ENCODE measurements at places on chromosomes 2 and 18. TPM values are rescaled to one million over a fixed set of nuclear protein-coding genes. Genes with fewer than 3 reads are reported as not detected.

SP5 gene
- polyA plus RNA-seq: 0.47 TPM

PRKAG3 gene
- polyA plus RNA-seq: 0.15 TPM

ZAP70 gene
- 2.2 TPM for polyA plus RNA-seq

CTNNA2 gene
- 3.9 TPM for polyA plus RNA-seq

MALT1 gene
- 42.6 TPM for polyA plus RNA-seq

AGXT gene
- 0.12 TPM for polyA plus RNA-seq

TMEM182 gene
- polyA plus RNA-seq: 8.2 TPM

IL1B gene
- polyA plus RNA-seq: 0.65 TPM

GALR1 gene
- 0.15 TPM for polyA plus RNA-seq

IL18RAP gene
- polyA plus RNA-seq: 0.27 TPM

DNA sequence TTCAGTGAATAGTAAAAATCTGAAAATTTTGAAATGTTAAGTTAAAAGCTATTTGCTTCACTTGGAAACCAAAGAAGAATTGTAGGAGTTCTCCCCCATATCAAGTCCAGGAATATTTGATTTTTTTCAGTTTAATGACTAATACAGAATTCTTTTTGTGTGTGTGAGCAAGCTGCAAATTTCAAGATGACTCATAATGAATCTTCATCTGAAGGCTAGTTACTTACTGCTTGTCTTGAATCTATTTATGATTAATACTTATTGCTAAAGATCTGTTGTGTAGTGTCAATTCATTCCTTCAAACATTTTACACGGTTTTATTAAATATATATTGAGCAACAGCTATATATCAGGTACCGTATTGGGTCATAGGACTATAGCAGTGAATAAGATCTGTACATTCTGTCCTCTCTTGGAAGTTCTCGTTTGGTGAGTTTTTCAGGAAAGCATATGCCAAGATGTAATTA, 47.8 kb upstream of the CAVIN2 start:
- DNase-seq: no peak

- DNase-seq: no peak
Observed at GRCh38 chr2:219987830-219988229, 360.4 kb downstream of the SLC4A3 start.

DNA sequence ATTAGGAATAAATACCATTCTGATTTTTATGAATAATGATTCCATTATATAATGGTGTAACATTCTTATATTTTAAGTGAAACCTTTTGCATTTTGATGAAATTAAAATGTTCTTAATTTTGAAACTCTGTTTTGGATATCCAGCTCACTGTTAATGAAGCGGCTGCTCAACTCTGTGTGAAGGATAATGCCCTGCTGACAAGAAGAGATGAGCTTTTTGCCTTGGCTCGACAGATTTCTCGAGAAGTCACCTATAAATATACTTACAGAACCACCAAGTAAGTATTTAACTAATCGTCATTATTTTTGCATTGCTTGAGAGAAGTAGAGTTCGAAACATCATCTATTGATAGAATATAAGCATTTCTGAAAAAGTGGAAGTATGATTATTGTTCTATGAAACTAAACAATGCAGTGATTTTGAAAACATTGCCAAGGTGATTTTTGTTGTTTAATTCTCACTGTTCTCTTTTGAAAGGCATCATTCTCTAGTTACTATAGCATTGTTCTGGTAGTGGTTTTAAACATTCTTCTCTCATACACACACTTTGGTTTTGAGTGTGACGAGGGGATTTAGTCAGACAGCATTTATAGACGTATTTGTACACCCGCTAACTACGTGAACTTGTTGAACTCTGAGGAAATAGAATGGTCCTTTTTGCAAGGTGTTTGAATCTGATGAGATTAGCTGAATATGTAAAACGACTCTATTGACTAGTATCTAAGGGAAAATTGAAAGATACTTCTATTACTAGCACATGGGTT, 21.5 kb downstream of the NAB1 start:
- DNase-seq: no peak

DNA sequence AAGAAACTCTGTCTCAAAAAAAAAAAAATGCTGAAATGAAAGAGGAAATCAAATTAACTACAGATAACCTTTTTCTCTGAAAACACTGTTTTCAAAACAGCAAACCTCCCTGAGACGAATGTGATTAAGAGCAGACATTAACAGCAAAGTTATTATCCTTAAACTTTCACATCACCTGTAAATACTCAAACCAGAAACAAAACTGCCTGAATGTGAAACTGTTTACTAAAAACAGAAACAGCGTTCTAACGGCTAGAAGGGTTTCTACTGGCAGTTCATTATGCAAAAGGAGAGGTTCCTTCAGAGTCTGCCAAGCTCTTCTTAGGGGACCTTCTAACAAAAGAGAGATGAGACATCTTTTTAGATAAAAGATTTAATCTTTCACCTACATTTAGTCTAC, 45.9 kb downstream of the PNO1 start:
- no peak for DNase-seq

GRCh38 chr2:157845081-157845480, 31.0 kb downstream of the ACVR1 start:
- no peak for DNase-seq

DNA sequence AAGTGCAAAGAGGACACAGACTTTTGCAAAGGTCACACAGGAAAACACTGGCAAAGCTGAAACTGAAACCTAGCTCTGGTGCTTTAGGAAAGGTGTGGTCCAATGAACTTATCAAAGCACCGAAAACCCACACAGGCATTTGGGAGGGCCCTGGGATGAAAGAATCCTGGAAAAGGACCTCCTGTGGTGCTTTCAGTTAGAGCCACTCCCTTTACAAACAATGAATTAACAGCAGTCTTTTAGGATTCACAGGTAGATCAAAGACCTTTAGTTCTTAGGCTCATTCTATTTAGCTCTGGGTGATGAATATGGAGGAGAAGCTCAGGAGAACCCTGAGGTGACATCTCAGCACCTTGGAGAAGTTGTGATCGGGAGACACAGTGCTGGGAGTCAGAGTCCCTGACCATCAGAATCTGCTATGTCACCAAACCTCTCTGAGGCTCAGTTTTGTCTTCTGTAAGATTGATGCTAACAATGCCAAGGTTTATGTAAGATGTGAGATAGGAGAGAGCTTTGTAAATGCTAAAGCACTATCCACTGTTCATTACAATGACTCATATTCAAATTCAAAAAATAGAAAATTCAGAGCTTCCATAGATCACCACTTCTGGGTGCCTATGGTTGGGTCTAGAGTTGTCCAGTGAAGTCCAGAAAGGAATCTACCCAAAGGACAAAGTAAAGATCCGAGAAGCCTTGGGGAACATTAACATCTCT, 39.3 kb downstream of the VSNL1 start:
- no peak for DNase-seq

DNA sequence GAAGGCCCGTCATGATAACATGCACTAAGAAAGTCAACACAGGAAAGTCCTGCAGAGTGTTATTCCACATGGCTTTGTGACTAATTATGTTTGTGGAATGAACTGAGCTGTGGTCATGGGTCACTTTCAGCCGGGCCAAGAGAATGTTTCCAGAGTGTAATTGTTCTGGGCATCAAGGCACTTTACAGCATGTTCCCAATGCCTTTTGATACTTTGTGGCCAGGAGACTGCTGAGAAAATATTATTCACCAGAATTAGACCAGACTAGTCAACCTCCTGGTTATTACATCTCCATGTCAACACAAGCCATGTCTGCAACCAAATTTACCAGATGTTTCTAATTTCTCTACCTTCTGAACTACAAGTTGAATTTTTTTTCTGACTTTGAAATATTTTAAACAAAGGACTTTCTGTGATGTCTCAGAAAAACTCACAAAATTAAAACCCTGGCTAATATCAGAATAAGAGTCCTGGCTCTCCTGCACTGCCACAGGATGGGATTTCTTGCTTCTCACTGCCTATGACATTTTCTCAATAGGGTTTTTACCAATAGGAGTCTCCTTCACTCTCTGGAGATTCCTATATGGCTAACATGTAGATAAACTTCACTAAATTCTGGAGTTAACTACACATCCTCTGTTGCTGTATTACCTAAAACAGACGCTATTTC, 90.6 kb upstream of the WDR75 start:
- no peak for DNase-seq

DNA sequence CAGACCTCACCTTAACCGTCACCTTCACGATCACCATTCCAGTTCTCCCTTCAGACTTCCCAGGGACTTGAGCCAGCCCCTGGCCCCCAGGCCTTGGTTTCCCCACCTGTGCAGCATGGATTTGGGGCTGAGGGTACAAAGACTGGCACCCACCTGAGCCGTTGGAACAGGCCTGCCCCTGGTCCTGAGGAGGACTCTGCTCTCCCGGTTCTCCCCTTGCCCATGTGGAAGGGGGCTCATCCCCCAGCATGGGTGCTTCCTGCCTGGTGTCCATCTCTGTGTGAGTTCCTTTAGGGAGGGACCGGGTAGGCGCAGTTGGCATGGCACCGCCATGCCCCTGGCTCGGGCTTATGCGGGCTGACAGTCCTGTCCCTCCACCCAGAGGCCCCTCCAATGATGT, 10.9 kb upstream of the GPR35 start:
- DNase-seq: no peak

DNA sequence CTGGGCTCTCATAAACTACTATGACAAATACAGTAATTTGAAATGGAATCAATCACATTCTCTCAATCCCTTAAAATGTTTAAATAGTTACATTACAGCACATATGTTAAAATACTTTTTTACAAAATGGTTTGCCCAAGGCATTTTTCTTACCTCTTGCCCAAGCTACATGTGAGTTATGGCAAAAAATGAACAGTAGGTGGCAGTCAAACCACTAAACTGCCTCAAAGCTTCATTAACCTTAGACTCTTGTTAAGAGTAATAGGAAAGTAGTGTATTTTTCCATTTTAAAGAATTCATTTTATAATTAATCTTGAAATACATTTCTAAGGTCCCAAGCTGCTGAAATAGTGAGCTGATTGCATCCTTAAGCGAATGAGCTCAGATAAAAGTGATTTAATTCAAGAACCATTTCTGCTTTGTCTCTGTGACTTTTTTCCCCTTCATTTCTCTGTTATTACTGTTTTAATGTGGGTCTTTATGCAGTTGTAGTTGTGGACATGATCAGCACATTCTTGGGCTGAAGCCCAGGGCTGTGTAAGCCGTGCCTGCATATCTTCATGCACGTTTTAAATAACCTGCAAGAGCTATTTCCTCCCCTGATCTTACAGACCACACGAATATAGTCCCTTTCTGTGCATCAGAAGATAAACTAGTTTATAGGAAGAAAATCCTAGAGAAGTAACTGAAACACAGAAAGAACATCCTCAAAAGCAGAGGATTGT, 311.8 kb downstream of the LNPK start:
- peak; percentile 81 for DNase-seq

DNA sequence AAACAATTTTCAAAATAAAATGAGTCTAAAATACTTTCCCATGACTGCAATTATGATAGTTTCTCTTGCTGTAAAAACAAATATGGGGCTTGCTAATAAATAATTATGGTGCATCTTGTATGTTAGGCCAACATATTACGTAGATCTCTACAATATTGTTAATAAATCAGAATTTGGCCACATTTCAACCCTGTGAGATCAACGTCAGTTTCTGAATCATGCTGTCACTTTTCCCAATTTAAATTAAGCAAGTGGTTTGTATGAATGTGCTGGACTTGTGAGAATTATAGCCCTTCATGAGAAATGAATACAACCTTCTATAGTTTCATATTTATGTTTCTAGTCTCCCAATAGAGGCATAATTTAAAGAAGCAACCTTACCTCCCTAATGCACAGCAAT, 808.9 kb downstream of the SUCLG1 start:
- no peak for DNase-seq

GRCh38 chr2:44883356-44883755, 58.1 kb upstream of the SIX3 start:
- no peak for DNase-seq

DNA sequence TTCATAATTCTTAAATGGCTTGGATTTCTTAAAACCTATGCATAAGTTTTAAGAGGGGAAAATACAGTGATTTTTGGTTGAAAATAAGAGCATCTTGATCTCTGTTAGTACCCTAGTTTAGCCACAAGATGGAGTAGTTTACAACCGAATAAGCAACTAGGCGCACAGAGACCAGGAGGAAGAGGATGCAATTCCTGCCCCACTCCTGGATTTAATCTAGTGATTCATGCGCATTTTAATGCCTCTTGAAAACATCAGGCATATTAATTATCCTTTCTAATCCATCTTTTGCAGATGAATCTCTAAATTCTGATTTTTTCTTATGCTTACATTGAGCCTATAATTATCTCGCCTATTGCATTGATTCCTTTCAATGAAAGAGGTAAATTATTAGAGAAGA, 76.7 kb downstream of the MRPS9 start:
- peak; percentile 50 for DNase-seq

GRCh38 chr2:59701271-59701994, 852.0 kb downstream of the BCL11A start:
- DNase-seq: no peak

DNA sequence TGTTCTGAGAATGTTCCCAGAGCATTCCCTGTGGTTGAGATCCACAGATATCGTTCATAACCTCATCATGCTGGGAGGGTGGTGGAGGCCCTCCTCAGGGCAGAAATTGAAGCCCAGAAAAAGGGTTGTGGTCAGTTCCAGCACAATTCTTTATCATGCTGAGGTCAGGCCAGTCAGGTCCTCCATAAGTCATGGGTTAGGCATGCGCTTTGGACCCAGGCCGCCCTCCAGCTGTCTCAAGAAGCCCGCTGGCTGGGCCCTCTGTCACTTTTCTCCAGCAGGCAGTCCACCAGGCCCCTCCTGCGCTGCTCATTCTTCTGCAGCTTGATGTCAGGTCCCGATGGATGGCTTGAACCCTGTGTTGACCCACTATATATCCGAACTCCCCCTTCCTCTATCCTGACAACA, 151.1 kb upstream of the NT5C1B start:
- no peak for DNase-seq

GRCh38 chr2:159617646-159618045, 1.3 kb upstream of the BAZ2B start:
- peak; percentile 73 for DNase-seq

DNA sequence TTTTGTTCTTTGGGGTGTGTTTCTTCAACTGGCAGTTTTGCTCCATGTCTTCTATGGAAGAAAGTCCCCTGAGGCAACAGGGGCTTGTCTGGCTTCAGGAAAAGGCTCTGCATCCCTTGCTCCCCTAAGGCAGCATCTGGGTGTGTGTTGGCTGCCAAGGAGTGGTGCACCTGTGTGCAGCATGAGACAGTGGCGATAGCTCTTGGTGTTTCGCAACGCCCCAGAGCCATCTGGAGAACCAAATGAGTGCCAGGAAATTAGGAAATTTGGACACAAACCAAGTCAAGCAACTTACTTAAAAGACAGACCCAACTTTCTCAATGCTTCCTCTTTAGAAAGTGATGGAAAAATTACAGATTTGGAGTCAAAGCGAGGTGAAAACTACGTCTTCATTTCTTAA, 1044.4 kb upstream of the CNTNAP5 start:
- no peak for DNase-seq

DNA sequence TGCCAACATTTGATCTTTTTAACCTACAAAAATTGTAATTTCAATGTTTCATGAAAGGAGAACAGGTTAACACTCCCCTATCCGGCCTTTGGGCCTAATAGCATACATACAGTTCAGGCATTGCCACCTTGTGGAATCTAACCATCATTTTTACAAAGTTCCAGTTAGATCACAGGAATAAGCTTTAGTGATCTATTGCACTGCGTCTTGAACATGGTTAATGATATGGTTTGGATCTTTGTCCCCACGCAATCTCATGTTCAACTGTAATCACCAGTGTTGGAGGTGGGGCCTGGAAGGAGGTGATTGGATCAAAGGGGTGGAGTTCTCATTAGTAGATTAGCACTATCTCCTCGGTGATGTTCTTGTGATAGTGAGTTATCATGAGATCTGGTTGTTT, 58.2 kb upstream of the NEUROD1 start:
- no peak for DNase-seq

- no peak for DNase-seq
Observed at GRCh38 chr2:236415684-236416444, 151.7 kb upstream of the ASB18 start.
